ENCODE measurements at places on chromosomes 6 and 20.

GRCh38 chr6:47749757-47750156, 32.1 kb upstream of the OPN5 start:
- no peak for DNase-seq

- no peak for DNase-seq
These were observed 103.1 kb downstream of the TCP11 start for GRCh38 chr6:35038076-35038475.

DNA sequence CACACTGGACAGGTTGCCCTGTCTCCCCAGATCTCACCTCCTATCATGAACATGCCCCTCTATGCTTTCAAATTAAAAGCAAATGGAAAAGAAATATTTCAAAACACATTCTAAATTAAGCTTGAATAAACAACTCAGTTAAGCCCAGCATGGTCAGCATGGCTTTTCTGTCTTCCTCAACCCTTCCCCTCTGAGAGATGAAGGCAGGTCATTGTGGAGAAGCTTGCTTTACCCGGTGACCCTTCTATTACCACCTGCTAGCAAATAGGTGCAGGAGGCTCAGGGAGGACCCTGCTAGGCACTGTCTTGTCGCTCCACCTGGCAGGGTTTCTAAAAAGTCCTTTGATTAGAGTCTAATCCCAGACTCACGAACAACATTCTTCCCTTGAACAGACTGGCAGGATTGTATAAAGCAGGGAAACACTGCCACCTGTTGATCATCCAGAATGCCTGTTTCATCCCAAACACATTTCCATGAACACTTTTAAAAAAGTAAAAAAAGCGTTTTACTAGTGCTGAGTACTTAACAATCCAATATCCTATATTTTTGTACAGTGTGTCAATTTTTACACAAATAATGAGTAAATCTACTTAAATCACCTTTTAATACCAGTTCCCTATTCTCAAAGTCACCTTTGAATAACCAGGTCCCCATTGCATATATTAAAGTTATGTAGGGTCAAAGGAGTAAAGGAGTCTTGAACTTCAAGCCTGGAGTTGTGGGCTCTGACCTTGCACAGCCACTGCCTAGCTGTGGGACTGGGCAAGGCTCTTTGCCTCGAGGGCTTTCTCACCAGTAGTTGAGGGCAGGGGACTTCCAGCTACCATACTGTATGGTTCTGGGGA, 75.5 kb downstream of the GPR6 start:
- no peak for DNase-seq

DNA sequence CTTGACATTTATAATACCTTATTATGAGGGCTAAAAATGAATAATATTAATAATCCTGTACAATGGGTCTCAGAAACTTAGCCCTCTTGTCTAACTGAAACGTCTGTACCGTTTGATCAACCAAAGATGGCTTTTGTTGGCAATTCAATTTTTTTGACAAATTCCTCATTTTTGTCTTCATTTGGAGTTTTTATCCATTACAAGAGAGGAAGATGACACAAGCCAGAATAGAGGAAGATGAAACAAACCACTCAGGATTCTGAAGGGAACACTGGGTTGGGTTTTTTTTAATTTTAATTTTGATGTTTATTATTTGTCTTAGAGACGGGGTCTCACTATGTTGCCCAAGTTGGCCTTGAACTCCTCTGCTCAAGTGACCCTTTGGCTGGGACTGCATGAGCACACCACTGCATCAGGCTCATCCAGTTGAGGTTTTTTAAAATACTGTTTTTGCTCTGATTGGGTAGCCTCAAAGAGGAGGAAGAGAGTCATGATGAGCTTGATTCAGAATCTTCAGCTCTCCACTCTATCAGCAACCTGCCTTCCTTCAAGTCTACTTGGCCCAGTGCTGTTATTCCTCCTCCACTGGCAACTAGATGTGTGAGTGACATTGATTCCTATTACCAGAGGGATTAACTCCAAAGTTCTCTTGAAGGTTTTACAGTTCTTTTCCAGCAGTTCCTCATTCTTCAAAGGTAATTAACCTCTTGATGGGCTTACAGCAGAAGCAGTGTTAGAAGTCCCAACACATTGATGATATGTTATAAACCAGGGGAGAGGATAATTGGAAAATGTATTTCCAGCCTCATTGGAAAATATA, 71.3 kb downstream of the ATXN1 start:
- DNase-seq = no peak

All from activated CD4-positive, CD25-positive, alpha-beta regulatory T cell (primary cell).